T follicular helper cell (primary cell): ENCODE measurements at places on chromosomes 16 and 17.

- no peak for DNase-seq
These were observed 285.1 kb downstream of the HS3ST3A1 start for GRCh38 chr17:13316657-13317056.

DNA sequence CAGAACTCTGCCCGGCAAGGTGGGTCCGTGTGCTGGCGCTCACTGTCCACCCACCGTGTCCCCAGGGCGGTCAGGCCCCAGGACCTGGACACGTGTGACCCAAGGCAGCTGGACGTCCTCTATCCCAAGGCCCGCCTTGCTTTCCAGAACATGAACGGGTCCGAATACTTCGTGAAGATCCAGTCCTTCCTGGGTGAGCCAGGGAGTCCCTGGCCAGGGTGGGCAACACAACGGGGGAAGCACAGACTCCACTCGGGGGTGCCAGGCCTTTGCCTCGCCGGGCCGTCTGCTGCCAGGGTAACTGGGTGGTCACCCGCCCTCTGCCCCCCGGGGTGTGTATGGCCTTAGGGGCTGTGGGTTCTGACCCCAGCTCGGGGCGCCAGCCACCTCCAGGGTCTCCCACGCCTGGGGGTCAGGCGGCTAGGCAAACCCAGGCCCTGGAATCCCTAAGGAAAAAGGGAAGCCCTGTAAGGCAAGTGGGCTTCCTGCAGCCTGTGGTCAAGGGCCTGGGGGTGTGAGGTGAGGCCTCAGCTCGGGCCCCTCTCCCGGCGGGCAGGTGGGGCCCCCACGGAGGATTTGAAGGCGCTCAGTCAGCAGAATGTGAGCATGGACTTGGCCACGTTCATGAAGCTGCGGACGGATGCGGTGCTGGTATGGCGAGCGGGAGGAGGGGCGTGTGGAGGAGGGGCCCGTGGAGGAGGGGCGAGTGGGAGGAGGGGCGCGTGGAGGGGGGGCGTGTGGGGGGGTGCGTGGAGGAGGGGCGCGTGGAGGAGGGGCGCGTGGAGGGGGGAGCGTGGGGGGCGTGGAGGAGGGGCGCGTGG is 6.5 kb downstream of the MSLN start:
- DNase-seq: no peak

DNA sequence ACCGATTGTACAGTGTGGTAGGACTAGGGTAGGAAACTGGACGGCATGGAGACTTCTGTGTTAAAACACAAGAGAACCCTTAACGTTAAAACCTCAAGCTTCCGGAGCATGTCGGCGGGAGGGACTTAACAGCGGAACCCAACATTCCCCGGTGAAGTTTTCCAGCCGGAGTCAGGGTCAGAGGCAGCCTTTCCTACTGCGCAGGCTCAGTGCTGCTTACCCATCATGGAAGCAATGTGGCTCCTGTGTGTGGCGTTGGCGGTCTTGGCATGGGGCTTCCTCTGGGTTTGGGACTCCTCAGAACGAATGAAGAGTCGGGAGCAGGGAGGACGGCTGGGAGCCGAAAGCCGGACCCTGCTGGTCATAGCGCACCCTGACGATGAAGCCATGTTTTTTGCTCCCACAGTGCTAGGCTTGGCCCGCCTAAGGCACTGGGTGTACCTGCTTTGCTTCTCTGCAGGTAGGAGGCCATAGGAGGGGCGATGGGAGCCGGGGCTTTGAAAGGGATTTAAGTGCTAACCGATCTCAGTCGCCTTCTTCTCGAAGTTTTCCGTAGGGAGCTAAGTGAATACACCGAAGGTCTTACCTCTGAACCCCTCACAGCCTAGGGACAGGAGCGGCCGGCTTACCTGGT is at the start of gene PIGL:
Gene PIGL (plus strand): TSS at position 209 of the 634 bp plus-strand sequence. CDS start 17 bp downstream, at position 226.
- DNase-seq: peak; percentile 69

- no peak for DNase-seq
These were observed 147.1 kb downstream of the TANC2 start for GRCh38 chr17:63113167-63113566.

DNA sequence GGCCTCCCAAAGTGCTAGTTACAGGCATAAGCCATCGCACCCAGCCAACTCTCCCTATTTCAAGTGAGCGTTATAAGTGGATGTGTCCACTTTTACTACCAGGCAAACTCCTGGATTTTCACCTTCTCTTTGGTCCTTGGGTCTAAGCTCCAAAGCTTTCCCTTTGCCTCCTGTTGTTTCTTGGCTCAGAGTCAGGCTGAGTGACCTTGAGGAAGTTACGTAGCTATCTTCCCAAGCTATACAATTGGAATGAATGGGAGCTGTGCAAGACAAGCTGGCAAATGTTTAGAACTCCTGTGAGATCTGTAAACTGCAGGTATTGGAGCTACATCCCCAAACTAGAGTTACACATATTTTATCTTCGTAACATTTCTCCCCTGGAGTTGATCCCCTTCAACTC is 20.3 kb downstream of the NXPH3 start:
- DNase-seq: no peak

DNA sequence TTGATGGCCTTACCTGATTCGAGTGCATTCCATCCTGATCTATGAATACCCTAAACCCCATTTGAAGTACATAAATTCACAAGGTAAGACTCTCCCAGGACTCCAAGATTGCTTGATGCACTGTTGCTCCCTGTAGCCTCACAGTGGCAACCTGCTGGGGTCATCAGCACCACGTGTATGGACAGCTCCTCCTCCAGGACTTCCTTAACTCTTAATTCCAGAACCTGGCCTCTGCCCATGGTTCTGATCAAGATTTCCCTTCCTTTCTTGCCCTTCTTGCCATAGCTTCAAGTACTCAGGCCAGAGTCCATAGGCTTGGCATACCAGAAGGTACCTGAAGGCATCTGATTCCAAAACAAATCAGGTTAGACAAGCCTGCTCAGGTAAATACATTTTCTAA is 34.0 kb upstream of the NLK start:
- no peak for DNase-seq

DNA sequence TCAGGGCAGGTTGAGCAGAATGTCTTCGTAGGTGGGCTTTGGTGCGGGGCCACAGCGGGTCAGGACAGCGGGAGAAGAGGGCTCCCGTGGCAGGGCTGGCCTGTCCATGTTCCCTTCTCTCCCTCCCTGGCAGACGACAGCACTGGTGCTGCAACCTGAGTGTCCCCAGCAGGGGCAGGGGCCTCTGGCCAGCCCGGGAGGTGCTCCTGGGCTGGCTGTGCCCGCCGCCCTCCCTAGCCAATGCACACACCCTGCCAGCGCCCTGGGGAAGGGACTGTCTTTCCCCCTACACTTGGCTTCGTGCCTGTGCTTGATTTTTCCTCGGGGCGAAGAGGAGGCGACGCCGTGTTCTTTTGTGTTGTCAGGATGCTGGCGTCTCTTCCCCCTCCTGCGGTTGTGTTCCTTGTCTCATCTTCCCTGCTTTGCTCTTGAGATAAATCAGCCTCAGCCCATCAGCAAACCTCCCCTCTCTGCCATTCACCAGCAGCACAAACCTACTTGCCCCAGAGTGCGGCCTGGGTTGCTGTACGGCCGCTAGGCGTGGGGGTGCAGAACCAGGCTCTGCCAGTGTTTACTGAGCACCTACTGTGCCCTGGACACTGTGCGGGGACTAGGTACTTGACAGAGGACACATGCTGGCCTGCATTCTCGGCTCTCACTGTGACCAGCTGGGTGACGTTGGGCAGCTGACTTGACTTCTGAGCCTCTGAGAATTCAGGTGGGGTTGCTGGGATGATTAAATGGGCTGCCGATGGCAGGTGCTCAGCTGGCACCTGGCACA is 237.3 kb upstream of the CIBAR2 start:
- no peak for DNase-seq

DNA sequence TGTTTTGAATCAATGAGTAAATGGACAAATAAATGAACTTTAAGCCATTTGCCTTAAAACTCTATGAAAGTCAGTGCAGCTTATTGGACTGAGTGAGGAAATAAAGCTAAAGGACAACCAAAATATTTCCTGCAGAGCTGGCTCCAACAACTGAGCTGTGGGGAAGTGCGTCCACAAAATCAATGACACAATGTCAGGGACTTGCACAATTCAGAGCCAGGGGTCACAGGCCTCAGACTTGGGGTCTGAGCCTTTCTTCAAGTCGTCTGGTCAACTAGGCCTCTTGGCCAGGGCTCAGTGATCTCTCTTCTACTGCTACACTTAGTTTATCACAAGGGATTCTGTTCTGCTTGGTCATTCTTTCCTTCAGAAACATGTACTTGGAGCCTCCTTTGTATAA is 26.2 kb upstream of the RHBDL3 start:
- no peak for DNase-seq

GRCh38 chr17:44354582-44355561 is 8.8 kb downstream of the FAM171A2 start:
- DNase-seq: peak; percentile 44

- no peak for DNase-seq
These were observed 155.2 kb downstream of the SHISA9 start for GRCh38 chr16:13056607-13057006.

- no peak for DNase-seq
These were observed 10.3 kb upstream of the IRF8 start for GRCh38 chr16:85888405-85889331.

- DNase-seq: no peak
These were observed 1.7 kb downstream of the ZNF469 start for GRCh38 chr16:88384222-88385111.

DNA sequence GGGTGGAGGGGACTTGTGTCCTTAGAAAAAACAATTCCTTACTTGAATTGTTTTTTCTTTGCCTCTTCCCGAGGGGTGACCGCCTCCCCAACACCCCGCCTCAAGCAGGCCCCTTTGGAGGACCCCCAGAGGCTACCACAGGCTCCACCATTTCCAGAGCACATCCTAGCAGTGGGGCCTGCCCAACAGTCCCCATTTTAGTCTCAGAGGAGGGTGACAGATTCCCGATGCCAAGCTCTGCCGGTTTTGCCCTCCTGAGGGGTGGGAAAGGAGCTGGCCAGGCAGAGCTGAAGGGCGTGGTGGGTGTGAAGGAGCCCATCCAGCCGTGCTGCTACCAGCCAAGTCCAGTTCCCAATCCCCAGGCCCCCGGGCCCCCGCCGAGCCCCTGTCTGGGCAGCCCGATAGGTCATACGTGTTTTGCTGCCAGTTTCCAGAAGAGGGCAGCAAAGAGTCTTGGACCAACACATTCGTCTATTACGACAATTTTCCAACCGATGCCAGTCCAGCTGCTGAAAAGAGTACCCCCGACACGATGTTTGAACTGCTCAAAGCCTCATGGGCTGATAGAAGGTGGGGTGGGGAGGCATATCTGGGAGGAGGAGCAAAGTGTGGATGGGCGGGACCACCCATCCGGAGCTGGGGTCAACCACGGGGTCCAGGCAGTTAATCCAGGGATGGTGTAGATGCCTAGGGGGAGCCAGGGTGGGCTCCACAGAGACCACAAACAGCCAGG is 18.8 kb upstream of the GAA start:
- DNase-seq: peak; percentile 35

GRCh38 chr17:9959377-9959981 is 54.4 kb upstream of the RCVRN start:
- DNase-seq: no peak

DNA sequence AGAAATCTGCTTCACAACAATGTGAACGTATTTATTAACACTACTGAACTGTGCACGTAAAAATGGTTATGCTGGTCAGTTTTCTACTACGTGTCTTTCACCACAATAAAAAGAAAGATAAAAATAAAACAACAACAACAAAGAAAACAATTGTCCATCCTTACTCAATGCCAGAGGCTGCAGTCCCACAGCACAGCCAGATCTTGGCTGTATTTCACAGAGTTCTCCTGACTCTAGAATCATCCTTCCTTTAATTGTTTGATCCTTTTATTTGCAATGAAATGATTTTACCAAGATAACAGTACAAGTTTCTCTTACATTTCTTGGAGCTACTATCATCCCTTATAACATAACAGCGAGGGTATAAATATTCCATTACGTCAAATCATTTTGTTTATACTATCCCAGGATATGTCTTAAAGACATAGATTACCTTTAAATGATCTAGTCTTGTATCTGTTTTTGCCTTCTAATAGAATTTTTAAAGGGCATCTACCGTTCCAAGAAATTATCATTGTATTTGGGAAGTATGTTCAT is 103.3 kb downstream of the SLC39A11 start:
- no peak for DNase-seq

GRCh38 chr16:2854700-2855309 is 3.2 kb downstream of the PRSS22 start:
- no peak for DNase-seq

GRCh38 chr16:83961591-83961990 is 6.5 kb upstream of the NECAB2 start:
- no peak for DNase-seq

DNA sequence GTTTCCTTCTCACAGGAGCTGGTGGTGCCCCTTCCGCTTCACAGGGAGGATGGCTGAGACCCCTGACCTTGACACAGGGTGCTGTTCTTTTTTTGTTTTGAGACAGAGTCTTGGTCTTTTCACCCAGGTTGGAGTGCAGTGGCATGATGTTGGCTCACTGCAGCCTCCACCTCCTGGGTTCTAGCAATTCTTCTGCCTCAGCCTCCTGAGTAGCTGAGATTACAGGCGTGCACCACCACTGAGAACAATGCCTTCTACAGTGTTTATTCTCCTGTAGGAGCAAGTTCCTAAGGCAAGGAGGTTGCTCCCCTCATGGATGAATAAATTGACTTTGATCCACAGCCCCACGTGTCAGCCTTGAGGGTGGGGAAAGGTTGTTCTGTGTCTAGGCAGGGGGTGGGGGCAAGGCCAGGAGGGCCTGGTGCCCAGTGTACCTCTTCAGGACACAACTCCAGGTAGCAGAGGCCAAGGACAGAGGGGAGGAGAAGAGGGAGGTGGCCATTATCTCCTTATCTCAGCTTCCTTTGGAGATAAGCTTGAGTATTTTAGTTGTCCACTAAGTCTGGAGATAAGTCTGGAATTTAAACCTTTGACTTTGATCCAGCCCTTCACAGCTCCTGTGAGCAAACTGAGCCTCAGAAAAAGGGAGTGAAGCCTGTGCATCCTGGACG is 159.4 kb downstream of the SEC14L1 start:
- no peak for DNase-seq

DNA sequence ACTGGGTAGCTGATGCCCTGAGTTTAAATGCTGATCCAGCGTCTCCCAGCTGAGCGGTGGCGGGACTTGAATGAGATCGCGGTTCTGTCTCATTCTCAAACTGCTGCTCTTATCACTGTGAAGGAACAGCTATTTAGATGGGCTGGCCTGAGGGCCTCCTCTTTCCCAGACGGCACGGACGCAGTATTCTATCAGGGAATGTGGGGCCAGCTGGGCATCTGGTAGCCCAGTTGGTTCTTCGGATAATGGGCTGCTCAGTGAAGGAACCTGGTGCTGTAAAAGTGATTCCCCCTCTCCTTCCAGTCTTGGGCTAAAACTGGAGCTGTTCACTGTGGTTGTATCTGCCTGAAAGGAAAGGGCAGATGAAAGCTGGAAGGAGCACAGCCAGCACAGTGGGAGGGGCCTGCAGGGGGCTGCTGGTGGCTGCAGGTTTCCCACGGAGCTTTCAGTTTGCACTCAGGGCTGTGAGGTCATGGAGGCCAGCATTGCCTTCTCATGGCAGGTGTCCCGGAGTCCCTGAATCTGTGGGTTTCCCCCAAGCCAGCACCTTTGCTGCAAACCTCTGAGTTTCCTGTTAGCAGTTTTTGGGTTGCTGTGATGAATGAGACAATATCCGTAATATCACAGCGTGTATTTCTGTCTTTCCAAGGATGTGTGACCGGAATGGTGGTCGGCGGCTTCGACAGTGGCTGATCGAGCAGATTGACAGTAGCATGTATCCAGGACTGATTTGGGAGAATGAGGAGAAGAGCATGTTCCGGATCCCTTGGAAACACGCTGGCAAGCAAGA is 3.6 kb downstream of the IRF8 start:
- peak; percentile 5 for DNase-seq
